ENCODE measurements at places on chromosomes 3 and 15.

GRCh38 chr15:79820820-79821219 is 76.0 kb downstream of the MTHFS start:
- DNase-seq: no peak
- H3K36me3 ChIP-seq: no peaks in the 10 kb centered on the region
- no peak overlapping the region for H3K27ac ChIP-seq

- peaks cover 19% of the 10 kb centered on the region for H3K36me3 ChIP-seq
- no peak overlapping the region for H3K4me3 ChIP-seq
- peaks cover 28% of the 10 kb centered on the region for H3K4me1 ChIP-seq
These were observed 71.2 kb upstream of the POMGNT2 start for GRCh38 chr3:43177085-43177484.

- H3K36me3 ChIP-seq: no peaks in the 10 kb centered on the region
- H3K27ac ChIP-seq: no peak overlapping the region
- H3K4me3 ChIP-seq: no peak overlapping the region
- H3K4me1 ChIP-seq: peaks cover 9% of the 10 kb centered on the region
- H3K27me3 ChIP-seq: peaks cover 18% of the 10 kb centered on the region
- DNase-seq: no peak
These were observed 62.5 kb upstream of the UBE2E1 start for GRCh38 chr3:23743141-23743784.

DNA sequence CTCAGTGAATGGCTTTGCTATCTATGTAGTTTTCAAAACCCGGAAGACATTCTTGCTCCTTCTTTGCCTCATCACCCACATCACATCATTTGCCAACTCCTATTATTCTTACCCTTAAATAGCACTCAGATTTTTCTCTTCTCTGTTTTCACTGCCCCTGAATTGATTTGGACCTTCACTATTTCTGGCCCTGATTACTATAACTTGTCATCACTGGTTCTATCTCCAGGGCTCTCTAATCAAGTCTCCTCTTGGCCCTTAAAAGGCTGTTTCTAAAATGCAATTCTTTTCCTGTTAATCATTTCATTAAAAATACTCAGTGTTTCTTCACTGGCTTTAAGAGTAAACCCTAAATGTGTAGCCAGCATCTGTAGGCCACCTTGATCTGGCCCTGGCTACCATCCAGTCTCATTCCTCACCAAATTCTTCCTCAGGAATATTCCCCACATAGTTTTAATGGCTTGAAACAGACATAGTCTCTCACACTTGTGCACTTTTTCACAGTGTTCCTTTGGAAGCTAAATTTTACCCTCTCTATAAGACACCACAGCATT is 437.1 kb upstream of the CBLB start:
- H3K4me3 ChIP-seq: no peak overlapping the region
- DNase-seq: no peak
- H3K4me1 ChIP-seq: peaks cover 24% of the 10 kb centered on the region
- no peaks in the 10 kb centered on the region for H3K27me3 ChIP-seq
- no peak overlapping the region for H3K27ac ChIP-seq
- H3K36me3 ChIP-seq: peaks cover 4% of the 10 kb centered on the region

DNA sequence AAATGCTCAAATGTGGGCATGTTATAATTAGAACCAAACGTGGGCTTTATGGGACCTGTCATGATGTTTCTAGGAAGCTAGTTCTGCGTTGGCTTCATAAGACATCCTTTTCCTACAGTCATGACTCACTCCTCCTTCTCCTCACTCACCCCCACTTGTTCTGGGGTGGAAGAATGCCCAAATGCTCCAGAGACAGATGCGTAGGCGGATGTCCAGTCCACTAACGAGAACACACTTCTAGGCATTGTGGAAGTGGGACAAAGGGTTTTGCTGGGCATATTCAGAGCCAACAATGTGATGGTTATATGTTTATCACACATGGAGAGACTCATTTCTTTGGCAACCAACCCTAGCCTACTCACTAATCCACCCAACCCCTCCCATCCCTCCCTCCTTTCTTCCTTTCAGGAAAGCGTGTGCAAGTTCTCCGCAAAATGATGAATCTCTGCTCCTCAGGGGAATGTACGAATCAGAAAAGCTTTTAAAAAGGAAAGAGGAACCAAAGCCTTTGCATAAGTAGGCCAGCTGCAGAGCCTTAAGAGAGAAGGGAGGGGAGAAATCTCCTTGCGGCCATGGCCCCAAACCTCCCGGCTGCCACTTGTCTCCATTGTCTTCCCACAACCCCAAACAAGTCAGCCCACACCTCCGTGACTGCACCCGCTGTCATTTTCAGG is 123.0 kb upstream of the SPRED1 start:
- H3K27ac ChIP-seq: no peak overlapping the region
- no peak for DNase-seq
- no peaks in the 10 kb centered on the region for H3K4me1 ChIP-seq
- no peak overlapping the region for H3K4me3 ChIP-seq
- H3K36me3 ChIP-seq: no peaks in the 10 kb centered on the region

DNA sequence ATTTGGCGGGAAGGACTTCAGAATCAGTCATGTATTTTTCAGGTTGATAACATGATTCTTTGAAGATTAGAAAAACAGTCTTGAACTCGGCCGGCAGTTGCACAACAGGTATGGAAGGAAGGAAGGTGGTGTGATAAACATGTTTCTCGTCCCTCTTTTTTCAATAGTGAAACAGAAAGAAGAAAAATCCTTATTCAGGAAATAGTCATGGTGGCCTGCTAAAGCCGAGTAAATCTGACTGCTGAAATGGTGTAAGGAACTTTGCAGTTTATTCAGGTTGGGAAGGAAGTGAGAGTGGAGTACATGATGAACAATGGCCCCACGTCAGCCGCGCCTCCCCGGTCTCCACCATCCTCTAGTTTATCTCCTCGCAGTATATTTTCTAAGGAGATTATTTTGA is 6.7 kb downstream of the RASGRP1 start:
- peak overlapping the region; percentile 89 for H3K27ac ChIP-seq
- peaks cover 90% of the 10 kb centered on the region for H3K36me3 ChIP-seq
- H3K27me3 ChIP-seq: no peaks in the 10 kb centered on the region
- DNase-seq: no peak
- H3K4me1 ChIP-seq: peaks cover 91% of the 10 kb centered on the region

DNA sequence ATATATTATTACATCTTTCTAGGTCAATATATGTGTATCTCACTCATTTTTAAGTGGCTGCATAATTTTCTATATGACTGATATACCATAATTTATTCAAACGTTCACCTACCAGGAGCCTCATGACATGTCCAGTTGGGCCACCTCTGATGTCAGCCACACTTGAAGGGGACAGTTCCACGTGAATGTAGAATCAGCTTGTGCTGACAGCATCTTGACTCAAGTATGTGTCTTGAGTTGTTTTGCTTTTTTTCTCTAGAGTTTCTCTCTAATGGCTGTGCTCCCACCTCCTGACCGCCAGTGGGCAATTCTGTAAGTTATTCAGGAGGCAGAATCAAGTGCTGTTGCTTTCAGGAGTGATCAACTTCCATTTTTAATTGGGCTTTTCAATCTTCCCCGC is 237.9 kb downstream of the NFKBIZ start:
- peaks cover 39% of the 10 kb centered on the region for H3K4me1 ChIP-seq
- no peak for DNase-seq
- no peaks in the 10 kb centered on the region for H3K27me3 ChIP-seq
- peaks cover 10% of the 10 kb centered on the region for H3K36me3 ChIP-seq
- no peak overlapping the region for H3K4me3 ChIP-seq

DNA sequence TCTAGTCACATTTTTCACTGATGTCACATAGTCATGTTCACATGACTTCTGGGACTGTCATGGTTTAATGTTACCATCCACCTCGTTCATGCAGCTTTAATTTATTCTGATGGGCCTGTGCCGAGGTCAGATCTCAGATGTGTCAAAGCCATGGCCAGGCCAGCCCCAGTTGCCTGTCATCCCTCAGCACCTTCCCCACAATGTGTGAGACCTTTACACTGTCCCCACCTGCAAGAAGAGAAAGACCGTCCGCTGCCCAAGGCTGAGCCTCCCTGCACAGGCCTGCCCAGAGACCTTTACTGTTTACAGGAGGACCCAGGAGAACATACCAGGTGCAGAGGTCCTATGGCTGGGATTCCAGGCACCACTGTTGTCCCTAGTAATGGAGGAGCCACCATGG is 12.8 kb upstream of the KLF15 start:
- H3K36me3 ChIP-seq: no peaks in the 10 kb centered on the region
- no peaks in the 10 kb centered on the region for H3K27me3 ChIP-seq
- no peak overlapping the region for H3K4me3 ChIP-seq
- no peak for DNase-seq
- H3K4me1 ChIP-seq: no peaks in the 10 kb centered on the region
- no peak overlapping the region for H3K27ac ChIP-seq

DNA sequence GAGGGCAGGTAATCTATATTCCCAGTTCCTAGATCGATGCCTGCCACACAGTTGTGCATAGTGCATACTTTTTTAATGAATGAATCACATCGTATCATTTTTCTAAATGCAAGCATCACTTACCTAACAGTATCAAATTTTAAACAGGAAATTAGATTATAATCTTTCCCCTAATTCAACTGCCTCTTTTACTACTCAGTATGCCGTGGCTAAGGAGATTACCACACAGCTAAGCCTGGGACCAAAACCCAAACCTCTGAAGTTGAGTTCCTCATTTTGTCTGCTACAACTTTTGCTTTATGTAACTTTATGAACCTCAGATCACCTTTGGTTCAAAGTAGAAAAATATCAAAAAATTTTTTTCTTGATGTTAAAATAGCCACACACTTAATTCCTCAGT is 53.2 kb upstream of the FNDC3B start:
- no peak overlapping the region for H3K4me3 ChIP-seq
- no peaks in the 10 kb centered on the region for H3K36me3 ChIP-seq
- H3K27ac ChIP-seq: no peak overlapping the region
- H3K4me1 ChIP-seq: peaks cover 3% of the 10 kb centered on the region
- H3K27me3 ChIP-seq: peaks cover 5% of the 10 kb centered on the region
- no peak for DNase-seq

DNA sequence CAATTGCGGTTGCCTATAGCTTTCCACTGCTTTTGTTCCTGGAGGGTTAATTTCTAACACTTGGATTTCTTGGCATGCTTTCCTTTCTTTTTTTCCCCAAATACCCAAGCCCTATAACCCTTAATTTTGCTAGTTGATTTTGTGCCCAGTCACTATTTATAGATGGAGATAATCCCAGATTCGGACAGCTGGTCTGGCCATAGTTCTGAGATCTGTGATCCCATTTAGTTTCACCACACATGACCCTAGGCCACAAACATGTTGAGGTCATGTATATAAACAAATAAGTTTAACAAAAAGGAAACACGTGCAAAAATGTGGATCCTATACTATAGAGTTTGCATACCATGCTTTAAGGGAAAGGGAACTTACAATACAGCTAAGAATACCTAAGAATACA is 111.4 kb downstream of the ZMAT3 start:
- H3K36me3 ChIP-seq: no peaks in the 10 kb centered on the region
- H3K27ac ChIP-seq: no peak overlapping the region
- no peak overlapping the region for H3K4me3 ChIP-seq
- peaks cover 1% of the 10 kb centered on the region for H3K4me1 ChIP-seq
- H3K27me3 ChIP-seq: no peaks in the 10 kb centered on the region
- DNase-seq: no peak

GRCh38 chr3:194278186-194278845 is 72.8 kb downstream of the CPN2 start:
- H3K36me3 ChIP-seq: no peaks in the 10 kb centered on the region
- peaks cover 19% of the 10 kb centered on the region for H3K27me3 ChIP-seq
- no peak overlapping the region for H3K4me3 ChIP-seq
- no peak for DNase-seq
- H3K4me1 ChIP-seq: peaks cover 6% of the 10 kb centered on the region
- H3K27ac ChIP-seq: no peak overlapping the region

- no peak overlapping the region for H3K27ac ChIP-seq
- no peak for DNase-seq
- H3K4me1 ChIP-seq: no peaks in the 10 kb centered on the region
- no peaks in the 10 kb centered on the region for H3K36me3 ChIP-seq
These were observed 35.2 kb downstream of the SRPRB start for GRCh38 chr3:133840767-133841166.

- DNase-seq: peak; percentile 51
- H3K27ac ChIP-seq: no peak overlapping the region
- peaks cover 21% of the 10 kb centered on the region for H3K4me1 ChIP-seq
- peaks cover 2% of the 10 kb centered on the region for H3K27me3 ChIP-seq
These were observed 22.0 kb downstream of the TMPRSS7 start for GRCh38 chr3:112056451-112056929.

DNA sequence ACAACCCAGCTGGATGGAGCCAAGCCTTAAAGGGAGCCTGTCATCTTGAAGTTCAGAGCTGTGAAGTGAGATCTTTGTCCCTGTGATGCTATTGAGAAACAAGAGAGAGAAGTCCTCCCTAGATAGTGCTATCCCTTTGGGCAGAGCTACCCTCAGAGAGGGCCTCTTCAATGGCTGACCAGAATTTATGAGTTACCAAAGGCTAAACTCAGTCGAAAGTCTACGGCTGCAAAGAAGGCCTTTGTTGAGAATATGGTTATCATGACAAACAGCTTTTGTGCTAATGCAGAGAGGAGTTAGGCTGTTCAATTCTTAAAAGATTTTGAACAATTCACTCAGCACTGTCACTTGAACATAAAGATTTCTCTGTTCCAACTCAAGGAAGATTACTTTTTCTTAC is 65.9 kb upstream of the C3orf80 start:
- no peaks in the 10 kb centered on the region for H3K36me3 ChIP-seq
- peaks cover 3% of the 10 kb centered on the region for H3K4me1 ChIP-seq
- H3K27me3 ChIP-seq: peaks cover 22% of the 10 kb centered on the region
- H3K27ac ChIP-seq: no peak overlapping the region

DNA sequence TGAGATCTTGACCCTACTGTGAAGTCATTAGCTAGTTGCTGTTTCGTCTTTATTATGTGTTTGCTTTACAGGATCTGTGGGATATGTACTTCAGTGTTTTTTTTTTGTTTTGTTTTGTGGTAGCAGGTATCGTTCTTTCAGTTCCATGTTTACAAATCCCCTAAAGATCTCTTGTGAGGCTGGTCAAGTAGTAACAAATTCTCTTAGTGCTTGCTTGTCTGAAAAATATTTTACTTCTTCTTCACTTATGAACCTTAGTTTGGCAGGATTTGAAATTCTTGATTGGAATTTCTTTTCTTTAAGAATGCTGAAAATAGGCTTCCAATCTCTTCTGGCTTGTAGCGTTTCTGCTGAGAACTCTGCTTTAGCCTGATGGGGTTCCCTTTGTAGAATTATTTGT is 235.8 kb upstream of the ALCAM start:
- no peak overlapping the region for H3K4me3 ChIP-seq
- H3K36me3 ChIP-seq: no peaks in the 10 kb centered on the region
- DNase-seq: no peak
- H3K27me3 ChIP-seq: no peaks in the 10 kb centered on the region
- H3K27ac ChIP-seq: no peak overlapping the region
- no peaks in the 10 kb centered on the region for H3K4me1 ChIP-seq

DNA sequence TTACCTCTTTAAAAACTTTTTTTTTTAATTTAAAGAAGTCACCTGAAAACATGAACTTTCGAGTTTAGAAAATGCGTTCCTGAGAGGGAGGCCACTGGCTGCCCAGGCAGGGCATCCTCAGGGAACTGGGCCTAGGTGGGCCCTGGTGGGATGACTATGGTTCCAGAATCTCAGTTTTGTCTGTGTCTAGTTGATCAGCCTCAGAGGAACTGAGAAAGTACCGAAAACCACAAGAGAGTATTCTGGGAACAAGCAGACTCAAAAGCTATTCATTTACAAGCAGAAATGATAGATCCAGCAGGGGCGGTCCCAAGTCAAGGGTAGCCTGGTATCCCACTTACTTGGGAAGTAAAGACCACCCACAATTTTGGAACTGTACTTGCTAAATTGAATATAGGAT is 10.5 kb downstream of the WWTR1 start:
- peaks cover 17% of the 10 kb centered on the region for H3K27me3 ChIP-seq
- no peaks in the 10 kb centered on the region for H3K36me3 ChIP-seq
- peaks cover 2% of the 10 kb centered on the region for H3K4me1 ChIP-seq
- no peak overlapping the region for H3K4me3 ChIP-seq

- no peak overlapping the region for H3K4me3 ChIP-seq
- no peaks in the 10 kb centered on the region for H3K36me3 ChIP-seq
- H3K27me3 ChIP-seq: peaks cover 4% of the 10 kb centered on the region
- no peak for DNase-seq
- no peaks in the 10 kb centered on the region for H3K4me1 ChIP-seq
These were observed 102.1 kb upstream of the FHIT start for GRCh38 chr3:61353382-61353781.
